ENCODE measurements at places on chromosomes 1 and 21.
A peak's percentile ranks its signal among the peaks of the same experiment; 100 is the strongest.

- DNase-seq = no peak
These were observed 32.4 kb upstream of the BMP8A start for GRCh38 chr1:39458991-39459390.

GRCh38 chr1:45755697-45756096, 5.2 kb upstream of the IPP start:
- no peak for DNase-seq

DNA sequence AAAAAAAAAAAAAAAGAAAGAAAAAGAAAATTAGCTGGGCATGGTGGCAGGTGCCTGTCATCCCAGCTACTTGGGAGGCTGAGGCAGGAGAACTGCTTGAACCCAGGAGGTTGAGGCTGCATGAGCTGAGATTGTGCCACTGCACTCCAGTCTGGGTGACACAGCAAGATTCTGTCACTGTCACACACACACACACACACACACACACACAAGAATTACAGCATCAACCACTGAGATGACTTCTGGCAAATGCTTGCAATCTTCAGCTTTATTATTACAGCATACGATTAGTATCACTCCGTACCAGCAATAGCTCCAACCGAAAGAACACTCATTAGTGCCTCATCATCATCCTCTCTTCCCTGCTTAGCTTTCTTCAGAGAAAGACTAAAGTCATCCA, 4.6 kb downstream of the ORC1 start:
- no peak for DNase-seq

- no peak for DNase-seq
These were observed 51.0 kb upstream of the DMRTB1 start for GRCh38 chr1:53408013-53408754.

GRCh38 chr1:50264590-50264989, 155.9 kb downstream of the ELAVL4 start:
- DNase-seq = no peak

DNA sequence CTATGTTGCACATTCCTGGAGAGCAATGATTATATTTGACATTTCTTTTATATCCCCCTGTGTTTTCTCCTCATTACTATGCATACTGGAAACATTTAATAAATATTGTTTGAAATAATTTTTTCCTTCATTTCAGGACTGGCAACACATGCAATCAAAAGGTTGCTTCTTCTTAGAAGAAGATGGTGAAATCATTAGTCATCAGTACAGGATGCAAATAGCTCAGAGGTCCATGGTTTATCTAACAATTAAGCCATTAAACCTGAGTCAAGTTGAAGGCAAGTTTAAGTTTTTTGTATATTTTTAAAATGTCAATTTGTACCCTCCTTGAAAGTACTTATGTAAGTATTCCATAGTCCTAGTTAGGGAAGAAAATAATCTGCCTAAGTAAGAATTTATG, 22.5 kb downstream of the EFCAB7 start:
- DNase-seq = no peak

- no peak for DNase-seq
These were observed 400.5 kb downstream of the KCNT2 start for GRCh38 chr1:196207612-196208217.

DNA sequence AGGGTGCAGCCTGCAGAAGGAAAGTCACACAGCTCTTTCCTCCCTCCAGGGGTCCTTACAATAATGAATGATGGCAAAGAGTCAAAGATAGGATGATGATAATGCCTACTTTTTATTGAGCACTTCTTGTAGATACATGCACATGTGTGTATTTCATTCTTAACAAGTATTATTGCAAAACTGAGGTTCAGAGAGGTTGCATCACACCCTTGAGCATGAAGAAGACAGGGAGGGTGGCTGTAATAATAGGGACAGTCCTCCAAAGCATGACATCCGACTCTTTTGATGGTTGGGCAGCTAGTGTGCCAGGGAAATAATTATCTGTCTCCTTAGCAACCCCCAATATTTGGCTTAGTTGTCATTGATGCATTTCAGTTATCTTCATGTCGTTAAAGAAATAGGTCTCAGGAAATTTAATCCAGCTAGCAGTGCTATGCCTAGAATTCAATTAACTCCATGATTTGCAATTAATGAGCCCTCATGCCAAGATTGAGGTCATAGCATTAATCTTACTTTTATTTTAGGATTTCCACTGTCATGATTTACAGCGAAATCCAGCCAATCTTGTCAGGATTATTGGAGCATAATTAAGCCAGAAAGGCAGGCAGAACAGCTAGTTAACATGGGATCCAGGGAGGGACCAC, 35.0 kb downstream of the DNAJC6 start:
- no peak for DNase-seq

DNA sequence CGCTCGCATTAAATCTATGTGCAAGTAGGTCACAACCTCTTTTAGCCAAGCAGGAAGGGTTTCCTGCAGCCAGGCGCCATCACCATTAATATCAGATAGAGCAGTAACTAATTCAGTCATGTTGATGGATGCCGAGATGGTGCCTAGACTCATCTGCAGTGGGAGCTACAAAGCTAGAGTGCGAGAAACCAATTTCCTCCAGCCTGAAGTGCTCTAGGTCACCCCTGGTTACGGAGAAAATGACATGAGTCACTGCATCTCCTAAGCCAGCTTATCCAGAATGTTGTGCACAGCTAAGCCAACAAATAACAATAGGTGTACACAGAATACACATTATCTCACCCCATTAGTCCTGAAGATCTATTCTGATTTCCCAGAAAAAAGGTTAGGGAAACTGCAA, 36.0 kb downstream of the OVAAL start:
- DNase-seq = no peak

DNA sequence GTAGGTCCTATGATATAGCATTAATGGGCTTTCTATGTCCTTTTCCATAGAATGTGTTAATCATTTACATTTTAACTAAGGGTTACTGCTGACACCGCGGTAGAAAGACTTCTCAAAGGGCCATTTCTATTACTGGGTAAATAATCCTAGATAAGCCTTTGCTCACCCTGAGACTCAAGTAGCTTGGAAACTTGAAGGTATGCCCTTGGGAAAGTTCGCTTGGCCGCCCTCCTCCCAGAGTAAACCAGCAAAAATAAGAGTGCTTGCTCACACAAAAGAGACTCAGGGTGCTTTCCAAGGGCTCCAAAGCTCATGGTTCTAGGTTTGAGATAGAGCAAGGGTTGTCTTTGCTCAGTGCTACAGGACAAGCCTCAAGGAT, 85.8 kb upstream of the TMPRSS2 start:
- DNase-seq = no peak

GRCh38 chr1:170367615-170368014, 164.4 kb upstream of the GORAB start:
- DNase-seq = no peak

DNA sequence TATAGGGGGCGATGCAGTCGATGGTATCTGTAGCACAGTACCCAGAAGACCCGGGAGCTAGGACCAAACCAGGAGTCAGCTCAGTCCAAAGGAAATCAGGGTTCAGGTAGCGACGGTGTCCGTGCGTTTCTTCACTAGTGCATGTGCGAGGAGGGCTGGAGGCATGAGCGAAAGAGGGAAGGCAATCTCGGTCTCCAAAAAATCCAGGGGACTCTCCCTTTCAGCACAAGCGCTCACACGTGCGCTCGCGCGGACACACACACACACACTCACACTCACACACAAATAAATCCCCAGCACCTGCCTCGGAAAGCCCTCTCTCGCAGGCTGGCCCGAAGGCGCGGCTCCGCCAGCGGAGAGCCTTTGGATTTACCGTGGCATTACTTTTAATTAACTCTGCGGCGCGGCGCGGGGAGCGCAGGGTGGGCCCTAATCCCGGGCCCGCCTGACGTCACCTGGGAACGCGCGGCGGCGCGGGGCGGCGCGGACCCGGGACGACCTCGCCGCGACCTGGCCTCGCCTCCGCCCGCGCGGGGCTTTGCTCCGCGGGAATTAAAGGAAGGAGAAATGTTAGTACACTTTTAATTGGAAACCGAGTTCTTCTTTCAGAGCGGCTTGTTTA, 121.2 kb downstream of the LMX1A start:
- DNase-seq = peak; percentile 35

DNA sequence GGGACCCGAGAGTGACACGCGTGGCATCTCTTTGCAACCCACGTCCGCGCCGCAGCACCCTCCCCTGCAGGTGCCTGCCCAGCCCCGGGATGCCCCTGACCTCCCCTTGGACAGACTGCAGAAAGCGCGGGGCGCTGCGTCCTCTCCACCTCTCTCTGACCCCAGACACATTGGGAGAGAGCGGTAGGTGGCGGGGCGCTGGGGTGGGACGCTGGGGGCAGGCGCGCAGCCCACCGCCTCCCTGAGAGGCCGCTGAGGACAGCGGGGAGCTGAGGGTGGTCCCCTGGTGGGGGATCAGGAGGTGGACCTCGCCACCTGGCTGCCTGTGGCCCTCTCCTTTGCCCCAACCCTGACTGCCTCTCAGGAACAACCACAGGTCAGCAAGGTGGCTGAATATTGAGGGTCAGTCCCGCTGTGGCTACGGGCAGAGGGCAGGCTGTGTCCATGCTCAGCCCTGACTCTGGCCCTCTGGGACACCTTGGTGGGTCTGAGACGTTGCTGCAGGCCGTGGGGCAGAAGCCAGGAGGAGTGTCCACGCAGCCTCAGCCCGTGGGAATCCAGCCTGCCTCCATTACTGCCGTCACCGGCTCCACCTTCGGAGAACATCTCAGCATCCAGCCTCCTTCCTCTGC, 761 bp upstream of the UBE2J2 start:
- no peak for DNase-seq

- peak; percentile 68 for DNase-seq
These were observed 122.8 kb upstream of the IVNS1ABP start for GRCh38 chr1:185439727-185440415.

DNA sequence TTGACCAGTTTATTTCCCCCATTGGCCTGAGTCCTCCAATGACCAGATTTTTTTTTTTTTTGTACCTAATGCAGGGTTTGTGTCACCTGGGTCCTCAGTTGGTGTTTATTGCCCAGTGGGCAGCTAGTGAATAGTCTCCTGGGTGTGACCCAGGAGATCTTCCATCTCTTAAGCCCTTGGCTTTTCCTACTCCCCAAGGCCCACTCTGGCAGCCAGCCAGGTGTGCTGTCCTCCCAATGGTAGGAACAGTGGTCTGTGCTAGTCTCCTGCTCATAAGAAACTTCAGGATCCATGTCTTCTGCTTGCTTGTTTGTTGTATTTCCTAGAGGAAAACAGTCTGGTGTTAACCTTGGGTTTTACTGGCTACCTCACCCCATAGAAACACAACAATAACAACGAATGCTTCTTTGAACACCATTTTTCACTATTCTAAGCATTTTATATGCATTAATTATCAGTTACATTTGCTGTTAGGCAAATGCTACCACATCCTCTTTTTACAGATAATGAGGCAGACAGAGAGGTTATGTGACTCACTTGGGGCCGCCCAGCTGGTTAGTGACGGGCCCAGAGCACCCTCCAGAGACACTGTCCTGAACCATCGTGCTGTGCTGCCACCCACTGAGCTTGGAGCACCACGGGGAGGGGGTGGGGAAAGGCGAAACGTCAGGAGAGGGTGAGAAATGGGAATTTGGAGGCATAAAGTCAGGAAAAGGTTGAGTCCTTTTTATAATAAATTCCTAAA, 107.5 kb downstream of the HIVEP3 start:
- DNase-seq = no peak

DNA sequence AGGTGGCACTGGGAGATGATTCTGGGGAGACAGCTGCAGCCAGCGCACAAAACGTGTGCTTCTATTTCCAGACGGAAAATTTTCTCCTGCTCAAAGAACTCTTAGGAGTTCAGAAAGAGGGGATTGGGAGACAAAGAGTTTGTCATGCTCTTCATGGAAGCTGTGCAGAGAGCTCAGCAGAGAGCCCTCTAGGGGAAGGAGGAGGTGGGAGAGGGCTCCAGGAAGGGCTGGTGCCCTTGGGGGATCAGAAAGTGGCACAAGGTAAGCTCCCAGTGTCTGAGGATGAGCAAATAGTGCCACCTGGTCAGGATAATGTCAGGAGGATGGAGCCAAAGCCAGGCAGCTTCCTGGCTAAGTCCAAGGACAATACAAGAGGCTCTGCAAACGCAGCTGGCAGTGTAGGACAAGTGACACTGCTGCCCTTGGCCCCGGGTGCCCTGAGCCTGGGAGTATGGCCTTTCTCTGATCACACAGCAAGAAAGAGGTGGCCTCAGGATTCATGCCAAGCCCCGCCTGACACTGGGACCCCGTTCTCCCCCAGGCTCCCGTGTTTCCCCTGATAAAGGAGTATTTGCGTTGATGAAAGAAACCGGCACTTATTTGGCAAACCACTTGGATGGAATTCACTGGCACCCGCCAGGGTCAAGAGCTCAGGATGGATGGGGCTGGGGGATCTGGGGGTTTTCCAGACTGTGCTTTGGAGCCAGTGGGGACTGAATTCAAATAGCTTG, 254.0 kb downstream of the PTPRU start:
- no peak for DNase-seq

GRCh38 chr1:35727434-35728040, 8.9 kb upstream of the C1orf216 start:
- DNase-seq = no peak

DNA sequence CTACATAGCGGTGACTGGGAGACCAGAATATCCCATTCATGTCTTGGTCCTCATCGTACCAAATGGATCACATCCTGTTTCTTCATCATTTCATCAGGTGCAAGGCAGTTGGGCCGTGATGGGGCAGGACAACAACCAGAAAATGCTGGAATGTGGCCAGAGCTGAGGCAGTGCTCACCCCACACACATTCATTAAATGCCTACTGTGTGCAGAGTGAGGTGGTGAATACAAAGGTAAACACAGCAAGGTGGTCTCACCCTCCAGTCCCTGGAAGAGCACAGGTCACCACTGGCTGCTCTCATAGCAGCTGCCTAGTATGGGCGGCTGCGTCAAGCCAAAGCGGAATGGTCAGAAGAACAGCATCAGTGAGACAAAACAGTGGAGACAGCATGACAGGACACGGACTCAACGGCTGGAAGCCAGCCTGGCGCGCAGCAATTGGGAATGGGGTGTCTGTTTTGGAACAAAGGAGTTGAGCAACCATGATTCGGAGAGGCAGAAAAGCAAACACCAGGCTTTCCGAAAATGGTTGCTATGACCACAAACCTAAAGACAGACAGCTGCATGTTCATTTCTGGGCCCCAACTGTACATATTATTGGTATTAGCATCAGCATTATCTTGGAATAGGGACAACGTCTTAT, 5.6 kb upstream of the ADAMTSL4 start:
- DNase-seq = peak; percentile 91

- peak; percentile 33 for DNase-seq
These were observed 175.6 kb downstream of the NRIP1 start for GRCh38 chr21:14889080-14889810.

GRCh38 chr1:156948708-156949107, 28.3 kb downstream of the LRRC71 start:
- DNase-seq = no peak
